HT1080 (cell line): ENCODE measurements at places on chromosomes 5 and 9. TPM values are rescaled to one million over a fixed set of nuclear protein-coding genes. Genes with fewer than 3 reads are reported as not detected.
A peak's percentile ranks its signal among the peaks of the same experiment; 100 is the strongest.

GRCh38 chr9:104838958-104839357 is 75.0 kb downstream of the NIPSNAP3B start:
- DNase-seq, result no peak

GRCh38 chr9:138024831-138025291 is 147.3 kb downstream of the CACNA1B start:
- DNase-seq, result no peak

GRCh38 chr5:169934990-169935389 is 45.3 kb downstream of the INSYN2B start:
- DNase-seq, result no peak

- DNase-seq, result no peak
These were observed 26.1 kb downstream of the HMGCR start for GRCh38 chr5:75363111-75363510.

- DNase-seq, result no peak
These were observed 407.0 kb upstream of the GRAMD2B start for GRCh38 chr5:126016256-126016655.

DNA sequence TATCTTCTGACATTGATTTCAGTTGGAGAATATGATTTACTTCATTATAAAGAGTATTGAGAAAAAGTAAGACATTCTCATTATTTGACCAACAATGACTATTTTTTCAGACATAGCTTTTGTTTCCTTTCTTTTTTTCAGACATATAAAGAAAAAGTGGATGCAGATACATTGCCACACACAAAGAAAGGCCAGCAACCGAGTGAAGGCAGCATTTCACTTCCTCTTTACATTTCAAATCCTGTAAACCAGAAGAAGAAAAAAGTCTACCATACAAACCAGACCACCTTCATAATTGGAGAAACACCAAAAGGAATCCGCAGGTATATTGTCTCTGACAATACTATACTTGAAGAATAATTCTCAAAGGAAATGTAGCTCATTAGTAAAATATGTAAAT is 128.9 kb downstream of the ERCC6L2 start:
- no peak for DNase-seq

GRCh38 chr9:97985058-97985861 is 2.1 kb downstream of the ANP32B start:
- DNase-seq, result peak; percentile 38

PRRT1B gene
- not detected in 2 replicates for total RNA-seq

BHMT2 gene
- total RNA-seq, result not detected in 2 replicates

RPP25L gene
- 30.3 and 43.1 TPM in 2 replicates for total RNA-seq
